Neural progenitor cell (in vitro differentiated cells): ENCODE measurements at places on chromosomes 1 and 21.

- DNase-seq, result no peak
These were observed 14.7 kb downstream of the CASQ2 start for GRCh38 chr1:115753830-115754229.

DNA sequence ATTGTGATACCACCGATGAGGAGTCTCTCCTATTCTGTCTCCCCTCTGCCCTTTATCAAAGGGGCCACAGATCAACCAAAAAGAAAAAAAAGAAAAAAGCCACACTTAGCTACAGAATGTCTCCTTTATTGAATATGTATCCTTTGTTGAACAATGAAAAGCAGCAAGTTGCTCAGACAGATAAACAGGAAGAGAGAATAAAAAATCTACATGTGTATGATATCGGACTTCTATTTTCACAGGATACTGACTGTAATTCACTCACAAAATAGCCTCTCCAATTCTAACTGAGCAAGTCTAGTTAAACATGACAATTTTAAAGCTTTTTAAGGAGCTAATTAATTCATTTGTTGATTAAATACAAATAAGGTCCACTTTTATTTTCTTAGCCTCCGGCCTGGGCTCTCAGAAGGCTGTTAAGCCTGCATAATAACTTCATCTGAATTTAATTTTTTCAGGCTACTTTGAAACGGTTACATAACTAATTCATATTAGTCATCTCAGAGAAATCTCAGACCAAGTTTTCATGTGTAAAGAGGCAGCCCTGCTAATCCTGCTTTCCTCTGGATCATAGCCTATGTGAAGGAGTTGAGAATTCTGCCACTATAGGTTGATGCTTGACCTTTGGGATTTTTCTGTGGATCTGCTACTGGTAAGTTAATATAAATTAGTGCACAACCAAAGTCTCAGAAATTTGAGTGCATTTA, 304.1 kb upstream of the NR5A2 start:
- DNase-seq, result no peak

- DNase-seq, result peak; percentile 73
These were observed 9.1 kb downstream of the TTC22 start for GRCh38 chr1:54791880-54792522.

GRCh38 chr1:188871164-188871563, 1606.5 kb downstream of the BRINP3 start:
- no peak for DNase-seq

- no peak for DNase-seq
These were observed 138.5 kb downstream of the HS2ST1 start for GRCh38 chr1:87052961-87053360.

GRCh38 chr21:25234857-25235801, 372.2 kb downstream of the MRPL39 start:
- no peak for DNase-seq

DNA sequence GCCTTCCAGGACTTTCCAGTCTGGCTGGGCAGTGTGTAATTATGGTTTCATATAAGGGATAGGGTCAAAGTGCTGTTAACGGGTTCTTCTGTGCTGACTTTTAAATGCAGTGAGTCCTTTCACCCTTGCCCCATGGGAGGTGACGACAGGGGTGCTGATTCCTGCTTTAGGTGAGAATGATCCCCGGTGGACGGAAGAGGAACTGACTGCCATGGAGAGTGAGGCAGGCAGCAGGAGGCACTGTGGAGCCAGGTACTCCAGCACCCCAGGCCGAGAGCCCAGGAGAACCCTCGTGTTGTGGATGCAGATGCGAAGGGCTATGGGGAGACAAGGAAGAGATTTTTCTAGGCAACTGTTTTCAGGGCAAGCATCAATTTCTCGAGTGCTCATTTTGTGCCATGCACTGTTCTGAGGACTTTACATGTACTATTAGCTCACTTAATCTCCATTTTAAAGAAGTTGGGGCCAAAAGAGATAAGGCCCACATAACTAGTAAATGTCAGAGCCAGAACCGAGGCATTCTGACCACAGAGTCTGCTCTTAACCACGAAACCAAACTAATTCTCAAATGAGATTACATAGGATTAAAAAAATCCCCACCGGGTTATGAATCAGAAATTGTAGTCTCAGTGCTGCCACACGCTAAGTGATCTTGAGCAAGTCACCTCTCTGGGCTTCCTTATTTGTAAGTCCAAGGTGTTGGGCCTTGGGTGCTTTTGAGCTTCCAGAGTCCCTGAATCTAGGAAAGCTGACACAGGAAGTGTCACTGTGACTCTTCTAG, 28.2 kb downstream of the STPG1 start:
- DNase-seq, result peak; percentile 43

DNA sequence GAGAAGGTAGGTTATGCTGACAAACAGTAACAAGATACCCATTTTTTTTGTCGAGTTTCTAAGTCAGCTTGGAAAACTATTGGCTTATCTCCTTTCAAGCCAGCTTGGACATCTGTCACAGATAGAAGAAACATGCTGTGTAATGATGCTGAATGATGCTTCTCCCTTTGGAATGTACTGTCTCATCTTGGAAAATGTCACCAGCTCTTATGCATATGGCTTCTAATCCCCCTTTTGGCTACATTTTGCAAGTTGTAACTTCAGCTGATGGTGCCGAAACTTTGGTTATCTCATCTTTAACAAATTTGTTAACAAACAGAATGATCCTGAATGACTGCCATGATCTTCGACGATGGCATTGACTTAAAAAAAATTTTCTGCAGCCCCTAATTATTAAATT, 68.8 kb upstream of the ST6GALNAC3 start:
- no peak for DNase-seq

GRCh38 chr1:65289449-65289848, 19.9 kb upstream of the DNAJC6 start:
- DNase-seq, result no peak

GRCh38 chr1:182249201-182249676, 142.4 kb downstream of the GLUL start:
- DNase-seq, result no peak

- no peak for DNase-seq
These were observed 109.8 kb downstream of the JAK1 start for GRCh38 chr1:64856553-64856952.

GRCh38 chr1:209777587-209777986, 6.8 kb downstream of the C1orf74 start:
- no peak for DNase-seq

- no peak for DNase-seq
These were observed 102.6 kb downstream of the TTLL7 start for GRCh38 chr1:83896299-83896698.

- DNase-seq, result no peak
These were observed 12.6 kb downstream of the PKP1 start for GRCh38 chr1:201295861-201296260.

DNA sequence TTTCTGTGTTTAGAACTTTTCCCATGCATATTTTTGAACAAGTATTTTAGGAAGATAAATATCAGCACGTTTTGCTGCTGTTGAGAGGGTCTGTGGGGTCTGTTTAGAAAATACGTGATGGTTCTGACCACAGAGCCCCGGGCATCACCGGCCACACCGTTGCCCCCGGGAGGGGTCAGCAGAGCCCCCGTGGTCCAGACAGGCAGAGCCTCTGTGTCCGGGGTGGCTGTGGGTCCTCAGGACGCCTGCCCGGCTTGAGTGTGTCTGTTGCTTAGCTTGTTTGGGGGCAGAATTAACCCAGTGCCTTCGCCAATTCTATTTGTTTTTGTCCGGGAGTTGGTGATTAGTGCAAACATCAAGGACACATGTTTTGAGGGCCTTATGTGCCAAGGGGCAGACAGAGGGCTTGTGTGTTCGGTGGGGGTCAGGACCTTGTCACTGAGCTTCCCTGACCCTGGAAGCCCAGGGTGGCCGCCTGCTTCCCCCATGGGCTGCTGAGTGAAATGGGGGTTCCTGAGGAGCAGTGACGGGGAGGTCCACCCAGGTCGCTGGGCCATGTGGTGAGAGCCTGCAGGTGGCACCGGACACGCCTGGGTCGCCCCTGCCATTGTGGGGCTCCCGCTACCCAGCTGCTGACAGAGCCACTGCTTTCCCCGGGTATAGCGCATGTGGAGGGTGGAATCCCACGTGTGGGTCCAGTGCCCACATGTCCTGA, 122.2 kb downstream of the SIK1 start:
- no peak for DNase-seq

DNA sequence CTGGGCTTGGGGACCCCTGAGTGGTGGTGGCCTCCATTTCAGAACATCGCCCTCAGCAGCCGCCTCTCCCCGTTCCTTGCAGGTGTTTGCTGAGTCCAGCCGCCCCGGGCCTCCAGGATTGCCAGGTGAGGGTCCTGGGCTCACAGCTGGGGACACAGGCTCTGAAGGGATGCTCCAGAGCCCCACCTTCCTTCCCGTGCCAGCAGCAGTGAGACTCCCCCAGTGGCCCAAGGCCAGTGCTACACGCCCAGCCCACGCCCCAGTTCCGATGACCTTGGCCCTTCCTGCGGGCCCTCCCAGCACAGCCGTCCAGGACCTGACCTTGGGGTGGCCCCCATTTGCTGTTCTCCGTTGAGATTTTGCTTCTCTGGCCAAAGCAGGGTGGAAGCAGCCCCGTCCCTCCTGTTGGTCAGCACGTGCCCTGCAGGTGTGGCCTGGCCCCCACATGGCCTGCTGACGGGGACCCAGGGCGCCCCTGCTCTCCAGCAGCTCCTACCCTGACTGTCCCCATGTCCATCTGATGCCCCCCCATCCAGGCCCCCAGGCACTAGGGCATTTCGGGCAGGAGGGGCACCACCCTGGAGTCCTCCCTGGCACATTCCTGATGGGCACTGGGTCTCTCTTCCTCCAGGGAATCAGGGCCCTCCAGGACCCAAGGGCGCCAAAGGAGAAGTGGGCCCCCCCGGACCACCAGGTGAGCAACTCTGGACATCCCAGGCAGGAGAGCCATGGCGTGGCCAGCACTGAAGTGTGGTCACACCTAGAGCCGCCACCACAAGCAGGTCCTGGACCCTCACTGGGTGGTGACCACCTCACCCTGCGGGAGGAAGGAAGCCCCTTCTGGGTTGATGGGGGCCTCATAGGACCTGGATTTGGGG, 45.0 kb downstream of the SLC19A1 start:
- DNase-seq, result no peak

GRCh38 chr1:177490036-177490639, 319.4 kb downstream of the BRINP2 start:
- DNase-seq, result no peak

GRCh38 chr1:221200464-221200863, 321.2 kb downstream of the HLX start:
- DNase-seq, result no peak

- no peak for DNase-seq
These were observed 28.8 kb downstream of the TTLL7 start for GRCh38 chr1:83970114-83970513.

DNA sequence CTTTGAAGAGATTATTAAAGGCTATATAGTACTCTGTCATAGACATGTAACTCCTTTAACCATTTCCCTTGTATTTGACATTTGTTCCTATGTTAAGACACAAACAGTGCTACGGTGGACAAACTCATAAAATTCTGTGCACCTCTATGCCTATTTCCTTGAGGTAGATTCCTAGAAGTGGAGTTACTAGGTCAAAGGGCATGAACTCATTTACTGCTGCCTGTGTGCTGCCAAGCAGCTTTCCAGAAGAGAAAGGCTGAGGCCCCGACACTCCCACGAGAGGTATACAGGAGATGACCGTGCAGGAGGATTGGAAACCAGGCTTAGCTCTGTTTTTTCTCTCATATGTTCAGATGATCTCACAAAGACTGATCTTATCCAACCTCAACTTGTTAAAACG, 34.4 kb upstream of the TENT5C start:
- no peak for DNase-seq

- DNase-seq, result no peak
These were observed 522.3 kb downstream of the COL11A1 start for GRCh38 chr1:102586022-102586421.

GRCh38 chr1:7669559-7670311, 101.4 kb upstream of the VAMP3 start:
- DNase-seq, result peak; percentile 87

DNA sequence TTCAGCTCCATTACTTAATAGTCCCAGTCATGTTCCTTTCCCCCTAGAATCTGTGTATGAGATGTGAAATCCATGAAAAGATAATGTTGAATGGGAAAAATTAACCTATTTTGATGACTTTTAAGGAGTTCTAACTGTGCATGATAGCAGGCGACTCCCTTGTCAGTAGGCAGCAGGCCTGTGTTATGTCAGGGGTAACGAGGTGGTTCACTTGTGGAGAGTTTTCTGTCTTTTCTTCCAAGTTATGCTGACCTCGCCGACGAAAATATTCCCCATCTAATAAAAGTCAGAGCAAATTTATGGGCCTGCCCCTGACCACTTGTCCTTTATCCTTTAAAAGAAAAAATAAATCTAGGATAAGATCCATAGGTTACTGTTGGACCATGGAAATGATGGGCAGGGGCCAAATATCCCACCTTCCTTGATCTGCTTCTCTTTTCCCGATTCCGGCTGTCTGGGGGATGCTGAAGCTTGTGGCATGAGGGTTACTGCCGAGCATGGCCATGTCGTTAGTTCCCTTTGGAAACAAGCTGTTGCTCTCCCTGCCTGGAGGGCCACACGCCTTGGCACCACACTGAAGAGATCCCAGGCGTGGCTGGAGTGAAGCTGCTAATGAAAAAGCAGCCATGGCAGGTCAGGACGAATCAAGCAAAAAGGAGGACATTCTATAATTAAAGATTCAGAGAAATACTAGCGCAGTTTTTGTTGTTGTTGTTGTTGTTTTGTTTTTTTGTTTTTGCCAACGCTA, 93.8 kb downstream of the ROR1 start:
- no peak for DNase-seq

- DNase-seq, result no peak
These were observed 82.3 kb downstream of the FCRL5 start for GRCh38 chr1:157469752-157470675.

DNA sequence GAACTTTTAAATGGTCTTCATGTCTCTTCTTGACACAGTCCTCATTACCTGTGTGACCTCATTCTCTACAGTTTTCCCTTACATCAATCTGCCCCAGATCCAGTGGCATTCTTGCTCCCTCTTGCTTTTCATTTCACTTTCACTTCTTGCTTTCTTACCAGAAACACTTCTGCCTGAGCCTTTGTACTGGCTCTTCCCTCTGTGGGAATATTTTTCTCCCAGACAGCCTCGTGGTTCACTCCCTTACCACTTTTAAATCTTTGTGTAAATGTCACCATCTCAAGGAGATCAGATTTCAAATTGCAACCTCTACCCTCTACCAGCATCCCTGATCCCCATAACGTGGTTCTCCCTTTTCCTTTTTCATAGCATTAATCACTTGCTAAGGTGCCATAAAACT, 73.2 kb downstream of the DISC1 start:
- DNase-seq, result no peak

DNA sequence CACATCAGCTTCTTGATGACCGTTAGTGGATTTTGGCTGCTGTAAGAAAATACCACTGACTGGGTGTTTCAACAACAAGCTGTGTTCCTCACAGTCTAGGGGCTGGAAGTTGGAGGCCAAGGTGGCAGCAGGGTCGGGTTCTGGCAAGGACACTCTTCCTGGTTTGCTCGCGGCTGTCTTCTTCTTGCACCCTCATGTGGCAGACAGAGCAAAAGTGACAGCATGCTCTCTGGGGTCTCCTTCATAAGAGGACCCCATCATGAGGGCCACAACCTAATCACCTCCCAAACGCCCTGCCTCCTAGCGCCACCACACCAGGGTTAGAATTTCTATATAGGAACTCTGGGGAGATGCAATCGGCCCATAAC, 18.6 kb upstream of the TSPEAR start:
- DNase-seq, result no peak
